ENCODE measurements at places on chromosomes 13 and 19.
A peak's percentile ranks its signal among the peaks of the same experiment; 100 is the strongest.

DNA sequence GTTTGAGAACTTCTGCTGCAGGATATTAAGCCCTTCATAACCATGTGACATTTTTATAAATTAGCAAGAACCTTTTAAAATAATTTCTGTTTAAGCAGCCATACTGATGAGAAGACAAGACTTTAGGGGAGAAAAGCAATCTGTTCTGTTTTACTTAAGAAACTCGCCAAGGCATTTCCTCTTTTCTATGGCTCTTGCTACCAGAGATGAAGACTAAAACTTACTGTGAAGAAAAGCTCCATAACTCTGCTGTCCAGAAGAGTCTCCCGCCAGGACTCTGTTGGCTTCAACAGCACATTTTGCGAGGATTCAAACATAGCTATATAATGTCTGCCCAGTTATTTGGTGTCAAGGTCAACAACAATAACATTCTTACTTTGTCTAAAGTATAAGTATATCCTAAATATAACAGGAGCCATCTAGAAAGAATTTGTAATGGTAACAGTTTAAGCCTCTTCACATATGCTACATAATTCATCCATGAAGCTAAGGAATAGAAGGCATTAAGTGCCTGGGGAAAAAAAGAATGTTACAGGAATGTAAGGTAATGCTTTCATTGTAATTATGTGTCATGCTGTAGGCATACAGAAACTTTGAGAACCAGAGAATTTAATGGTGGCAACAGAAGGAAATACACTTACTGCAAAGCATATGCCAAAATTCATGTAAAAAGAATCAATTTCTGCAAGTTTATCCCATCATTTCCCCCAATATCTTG lies 53.2 kb upstream of the EEF1AKMT1 start:
- no peak for DNase-seq

GRCh38 chr19:10173527-10173926 lies 21.2 kb downstream of the DNMT1 start:
- DNase-seq: no peak

- DNase-seq: no peak
Measured at GRCh38 chr19:18346091-18346490, 5.7 kb downstream of the PGPEP1 start.

GRCh38 chr13:93689333-93689732 lies 462.7 kb downstream of the GPC6 start:
- DNase-seq: no peak

DNA sequence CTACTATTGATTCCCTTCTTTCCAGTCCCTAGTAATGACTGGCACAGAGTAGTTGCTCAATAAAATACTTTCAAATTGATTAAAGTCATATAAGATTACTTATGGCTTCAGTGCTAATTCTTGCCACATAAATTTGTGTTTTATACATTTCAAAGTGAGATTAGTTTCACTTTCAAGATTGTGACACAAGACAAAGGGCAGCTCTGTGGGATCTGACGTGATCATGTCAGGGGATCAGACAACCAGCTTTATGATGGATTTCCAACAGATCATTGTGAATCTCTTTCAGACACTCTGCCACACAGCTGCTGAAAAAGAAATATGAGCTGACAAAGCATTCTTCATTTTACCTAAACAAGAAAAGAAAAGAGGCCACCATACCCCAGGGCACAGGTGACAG lies 73.4 kb upstream of the POMP start:
- DNase-seq: no peak

GRCh38 chr13:73832128-73832588 lies 302.0 kb downstream of the KLF12 start:
- peak; percentile 23 for DNase-seq

DNA sequence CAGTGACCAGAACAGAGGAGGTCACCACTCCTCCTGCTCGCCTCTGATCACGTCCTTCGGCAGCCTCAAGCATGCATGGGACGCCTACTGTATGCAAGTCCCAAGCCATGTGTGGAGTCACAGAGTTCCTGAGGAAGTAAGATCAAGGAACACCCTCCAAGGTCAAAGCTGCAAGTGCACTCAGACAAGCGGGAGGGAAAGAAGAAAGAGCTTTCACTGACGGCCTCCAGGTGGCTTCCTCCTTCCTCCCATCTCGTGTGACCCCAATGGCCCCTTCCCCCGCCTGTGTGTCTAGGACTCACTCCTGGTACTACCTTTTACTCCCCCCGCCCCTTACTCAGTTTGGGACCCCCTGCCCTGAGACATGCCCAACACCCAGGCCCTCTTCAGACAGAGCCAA lies 6.1 kb downstream of the HAUS8 start:
- DNase-seq: no peak

DNA sequence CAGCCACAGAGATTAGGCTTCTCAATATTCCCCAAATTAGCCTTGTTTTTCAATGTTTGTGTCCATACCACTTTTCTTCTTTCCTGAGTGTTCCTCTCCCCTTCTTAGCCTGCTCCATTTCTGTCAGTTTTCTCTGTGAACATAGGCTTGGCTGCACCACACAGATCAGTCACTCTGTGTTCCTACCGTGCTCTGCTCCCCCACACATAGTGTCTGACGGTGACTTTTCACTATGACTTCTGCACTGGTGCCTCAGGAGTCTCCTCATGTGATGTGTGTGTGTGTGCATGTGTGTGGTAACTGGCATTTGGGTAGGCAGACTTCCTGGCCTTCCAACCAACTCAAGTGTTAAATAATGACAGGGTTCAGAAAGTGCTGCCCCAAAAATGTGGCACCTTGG lies 47.9 kb upstream of the MYCBP2 start:
- no peak for DNase-seq

DNA sequence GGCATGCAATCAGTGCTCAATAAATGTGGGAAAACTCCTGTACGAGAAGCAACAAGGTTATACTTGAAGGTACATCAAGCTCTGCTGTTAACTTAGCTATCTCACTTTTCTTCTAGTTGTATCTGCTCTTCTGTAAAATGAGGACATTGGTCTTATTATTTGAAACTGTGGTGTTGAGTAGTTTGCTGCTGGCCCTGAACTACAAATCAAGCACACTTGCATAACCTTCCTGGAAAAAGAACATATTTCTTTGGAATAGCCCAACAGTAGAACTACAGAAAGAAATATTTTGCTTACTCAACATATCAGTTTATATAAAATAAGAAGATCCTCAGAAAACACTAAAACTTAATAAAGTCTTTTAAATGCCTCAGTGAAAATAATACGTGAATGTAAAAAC lies 203.0 kb downstream of the KCTD12 start:
- DNase-seq: no peak
